ENCODE measurements at places on chromosomes 13 and 19.

- no peak for DNase-seq
Measured at GRCh38 chr19:29259867-29260281, 46.9 kb upstream of the UQCRFS1 start.

- DNase-seq, result no peak
Measured at GRCh38 chr19:38321646-38322196, 2.1 kb downstream of the KCNK6 start.

DNA sequence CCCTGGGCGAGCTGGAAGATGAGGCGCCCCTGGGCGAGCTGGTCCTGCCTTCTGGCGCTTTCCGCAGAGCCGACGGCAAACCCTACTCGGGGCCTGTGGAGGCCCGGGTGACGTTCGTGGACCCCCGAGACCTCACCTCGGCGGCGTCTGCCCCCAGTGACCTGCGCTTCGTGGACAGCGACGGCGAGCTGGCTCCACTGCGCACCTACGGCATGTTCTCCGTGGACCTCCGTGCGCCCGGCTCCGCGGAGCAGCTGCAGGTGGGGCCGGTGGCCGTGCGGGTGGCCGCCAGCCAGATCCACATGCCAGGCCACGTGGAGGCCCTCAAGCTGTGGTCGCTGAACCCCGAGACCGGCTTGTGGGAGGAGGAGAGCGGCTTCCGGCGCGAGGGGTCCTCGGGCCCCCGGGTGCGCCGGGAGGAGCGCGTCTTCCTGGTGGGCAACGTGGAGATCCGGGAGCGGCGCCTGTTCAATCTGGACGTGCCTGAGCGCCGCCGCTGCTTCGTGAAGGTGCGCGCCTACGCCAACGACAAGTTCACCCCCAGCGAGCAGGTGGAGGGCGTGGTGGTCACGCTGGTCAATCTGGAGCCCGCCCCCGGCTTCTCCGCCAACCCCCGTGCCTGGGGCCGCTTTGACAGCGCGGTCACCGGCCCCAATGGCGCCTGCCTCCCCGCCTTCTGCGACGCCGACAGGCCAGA, 6.3 kb downstream of the CILP2 start:
- no peak for DNase-seq

DNA sequence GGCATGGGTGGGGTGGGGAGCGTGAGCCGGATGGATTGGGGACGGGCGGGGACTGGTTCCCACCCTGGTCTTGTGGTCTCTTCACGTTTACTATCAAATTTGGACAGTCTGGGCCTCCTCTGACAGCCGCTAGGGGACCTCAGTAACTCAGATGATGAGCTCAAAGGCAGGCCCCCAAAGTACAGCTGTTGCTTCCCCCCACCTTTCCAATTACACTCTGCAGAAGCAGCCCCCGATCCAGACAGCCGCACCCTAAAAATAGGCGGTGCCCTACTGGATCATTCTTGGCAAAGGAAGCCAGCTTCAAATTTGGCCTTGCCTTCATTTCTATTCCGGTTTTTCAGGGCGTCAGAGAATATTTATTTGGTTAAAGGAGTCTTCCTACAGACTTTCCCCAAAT, 1.9 kb upstream of the FOXO1 start:
- DNase-seq, result no peak

DNA sequence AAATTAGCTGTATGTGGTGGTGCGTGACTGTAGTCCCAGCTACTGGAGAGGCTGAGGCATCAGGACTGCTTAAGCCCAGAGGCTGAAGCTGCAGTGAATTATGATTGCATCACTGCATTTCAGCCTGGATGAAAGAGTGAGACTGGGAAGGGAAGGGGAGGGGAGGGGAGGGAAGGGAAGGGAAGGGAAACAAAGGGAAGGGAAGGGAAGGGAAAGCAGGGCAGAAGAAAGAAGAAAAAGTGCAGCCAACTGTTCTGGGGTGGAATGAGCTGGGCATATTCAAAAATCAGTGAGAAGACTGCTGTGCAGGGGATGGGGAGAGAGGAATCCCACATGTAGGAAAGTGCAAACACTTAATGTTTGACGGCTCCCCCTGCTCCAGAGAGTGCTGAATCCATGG, 905.5 kb downstream of the UQCRFS1 start:
- no peak for DNase-seq

GRCh38 chr19:49896863-49897621, at the start of gene IL4I1:
IL4I1 (minus strand) TSS chr19:49896887; CDS start chr19:49896160, 727 bp downstream.
- DNase-seq, result no peak

DNA sequence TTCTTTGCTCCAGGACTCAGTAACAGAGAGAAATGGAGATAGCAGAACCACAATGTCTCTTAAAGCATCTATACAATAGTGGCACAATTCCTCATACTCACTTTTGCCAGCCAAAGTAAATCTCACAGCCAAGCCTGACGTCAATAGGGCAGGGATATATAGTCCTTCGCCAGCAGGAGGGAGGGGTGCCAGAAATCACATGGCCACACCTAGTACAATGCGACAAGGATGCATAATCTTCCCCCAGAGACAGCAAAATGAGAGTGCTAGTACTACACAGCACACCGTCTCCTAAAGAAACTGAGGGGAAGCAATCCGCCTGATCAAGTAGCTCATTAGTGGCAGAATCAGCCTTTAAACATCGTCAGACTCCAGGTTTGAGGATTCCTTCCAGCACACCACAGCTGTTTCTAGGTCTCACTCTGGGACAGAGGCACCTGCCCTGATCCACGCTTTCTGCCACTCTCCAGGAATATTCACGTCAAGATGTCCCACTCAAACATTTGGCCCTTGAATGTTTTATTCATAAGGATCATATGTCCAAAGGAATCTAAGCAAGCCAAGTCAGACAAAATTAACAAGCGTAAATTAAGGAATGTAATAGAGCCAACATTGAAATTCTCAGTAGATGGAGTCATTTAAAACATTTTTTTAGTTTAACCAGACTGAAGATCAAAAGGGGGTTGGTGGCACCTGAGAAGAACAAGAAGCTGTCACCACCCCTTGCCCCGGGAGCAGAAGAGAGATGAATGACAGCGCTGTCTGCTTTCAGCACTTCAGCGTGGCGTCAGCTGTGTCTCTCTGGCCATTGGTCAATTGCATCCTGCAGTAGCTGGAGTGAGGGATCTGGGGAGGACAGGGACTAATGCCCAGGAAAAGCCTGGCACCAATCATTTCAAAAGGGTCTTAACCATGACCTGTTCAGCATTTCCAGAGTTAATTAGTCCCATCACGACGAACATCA, 63.5 kb upstream of the SERP2 start:
- DNase-seq, result no peak

GRCh38 chr13:73733706-73734105, 400.5 kb downstream of the KLF12 start:
- DNase-seq, result no peak

DNA sequence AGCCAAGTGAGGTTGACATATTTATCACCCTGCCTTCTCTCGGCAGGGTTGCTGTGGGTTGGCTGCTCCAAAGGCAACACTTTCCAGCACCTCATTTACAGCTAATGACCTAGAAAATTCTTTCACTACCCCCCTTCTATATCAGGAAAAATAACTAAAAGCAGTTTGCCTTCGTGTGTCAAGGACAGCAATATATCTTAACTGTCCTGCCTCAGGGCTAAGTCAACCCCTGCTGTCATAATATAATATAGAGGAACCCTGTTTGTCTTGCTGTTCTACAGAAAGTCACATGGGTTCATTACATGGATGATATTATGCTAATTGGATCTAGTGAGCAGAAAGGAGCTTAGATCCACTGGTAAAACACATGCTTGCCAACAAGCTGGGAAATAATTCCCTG, 28.1 kb upstream of the USP12 start:
- DNase-seq, result no peak

- no peak for DNase-seq
Measured at GRCh38 chr13:46565808-46566750, 13.1 kb downstream of the LRCH1 start.

DNA sequence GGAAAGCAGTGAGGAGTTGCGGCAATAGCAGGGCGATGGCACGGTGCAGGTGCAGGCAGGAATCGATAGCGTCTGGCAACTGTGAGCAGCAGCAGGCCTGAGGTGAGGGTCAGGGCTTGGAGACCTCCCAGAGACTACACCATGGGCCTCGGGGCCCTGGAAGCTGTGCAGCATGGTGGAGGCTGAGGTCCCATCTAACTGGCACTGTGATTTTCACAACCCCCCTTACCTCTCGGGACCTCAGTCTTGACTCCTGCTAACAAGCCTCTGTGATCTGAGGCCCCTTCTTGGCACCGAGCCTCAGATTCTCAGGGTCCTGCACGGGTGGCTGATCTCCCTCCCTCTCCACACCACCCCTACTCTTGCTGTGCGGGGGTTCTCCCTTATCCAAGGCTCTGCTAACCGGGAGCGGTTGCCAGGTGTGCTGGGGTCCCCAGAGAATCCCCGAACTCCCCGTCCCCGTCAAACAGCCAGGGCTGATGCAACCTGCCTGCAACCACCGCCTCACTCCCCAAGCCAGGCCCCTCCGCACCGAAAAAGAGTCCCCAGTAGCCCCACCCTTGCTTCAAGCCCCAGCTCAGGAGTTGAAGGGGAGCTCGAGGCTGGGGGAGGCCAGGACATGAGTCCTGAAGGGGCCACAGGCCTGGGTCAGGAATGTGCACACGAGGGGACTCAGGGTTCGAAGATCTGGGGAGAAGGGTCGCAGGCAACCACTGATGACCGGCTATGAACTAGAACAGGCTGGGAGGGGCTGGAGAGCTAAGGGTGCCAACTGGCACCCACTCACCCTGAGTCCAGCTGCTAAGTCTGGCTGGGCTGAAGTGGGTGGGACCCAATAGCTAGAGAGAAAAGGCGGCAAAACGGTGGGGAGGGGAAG, 4.8 kb upstream of the ATF5 start:
- DNase-seq, result no peak

DNA sequence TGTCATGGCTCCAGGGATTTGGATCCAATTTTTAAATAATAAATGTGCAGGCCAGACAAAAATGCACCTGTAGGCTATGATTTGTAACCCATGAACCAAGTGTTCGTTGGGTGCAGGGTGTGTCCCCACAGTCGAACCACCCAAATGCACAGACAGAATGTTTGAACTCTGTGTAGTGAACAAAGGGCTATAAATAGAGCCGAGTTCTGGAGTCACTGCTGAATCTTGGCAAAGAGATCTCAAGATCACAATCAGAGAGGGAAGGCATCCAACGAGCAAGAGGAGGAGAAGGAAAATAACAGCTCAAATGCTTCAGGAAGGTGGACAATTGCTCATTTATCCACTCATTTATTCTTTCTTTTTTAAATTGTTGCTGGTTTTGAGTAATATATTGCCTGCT, 547.9 kb downstream of the FGF9 start:
- no peak for DNase-seq

DNA sequence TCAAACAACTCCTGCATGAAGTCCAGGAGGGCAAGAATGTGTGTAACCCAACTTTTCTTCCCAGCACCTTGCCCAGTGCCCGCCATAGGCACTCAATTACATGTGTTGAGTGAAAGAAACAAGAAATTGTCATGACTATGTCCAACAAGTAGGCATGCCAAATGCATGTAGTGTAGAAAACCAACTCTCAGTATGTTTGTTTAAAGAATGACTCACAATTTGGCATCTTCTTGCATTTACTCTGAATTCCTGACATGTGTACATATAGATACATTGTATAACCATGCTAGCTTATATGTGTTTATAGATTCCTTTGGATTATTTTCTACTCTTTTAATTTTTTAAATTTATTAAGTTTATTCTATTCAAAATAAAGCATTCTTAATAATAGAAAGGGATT, 305.0 kb downstream of the EFNB2 start:
- peak; percentile 23 for DNase-seq

All from non-pigmented ciliary epithelial cell (primary cell).